ENCODE measurements at places on chromosomes 5 and 9. TPM values are rescaled to one million over a fixed set of nuclear protein-coding genes. Genes with fewer than 3 reads are reported as not detected.

Gene RASGEF1C
- 0.17 TPM for total RNA-seq

Gene PCDHB10
- 3.9 TPM for total RNA-seq

Gene CDH9
- total RNA-seq: not detected

GRCh38 chr9:109421026-109421970 lies 76.8 kb downstream of the PTPN3 start:
- DNase-seq: no peak

DNA sequence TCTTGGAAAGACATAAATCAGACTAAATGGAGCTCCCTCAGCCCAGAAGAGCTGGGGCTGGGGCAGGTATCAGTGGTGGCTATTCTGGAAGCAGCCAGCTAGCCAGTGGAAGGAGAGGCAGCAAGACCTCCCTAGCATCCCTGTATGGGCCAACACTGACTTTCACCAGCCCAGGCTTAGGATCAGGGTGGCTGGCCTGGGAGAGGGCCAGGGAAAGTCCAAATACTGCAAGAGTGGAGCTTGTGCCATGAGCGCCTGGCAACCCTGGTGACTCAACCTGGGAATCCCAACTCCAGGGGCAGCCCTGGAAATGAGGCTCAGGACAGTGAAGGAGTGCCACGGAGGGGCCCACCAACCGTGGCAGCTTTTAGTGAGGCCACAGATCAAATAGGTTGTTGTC lies 7.6 kb upstream of the IRF1 start:
- DNase-seq: peak; percentile 91

DNA sequence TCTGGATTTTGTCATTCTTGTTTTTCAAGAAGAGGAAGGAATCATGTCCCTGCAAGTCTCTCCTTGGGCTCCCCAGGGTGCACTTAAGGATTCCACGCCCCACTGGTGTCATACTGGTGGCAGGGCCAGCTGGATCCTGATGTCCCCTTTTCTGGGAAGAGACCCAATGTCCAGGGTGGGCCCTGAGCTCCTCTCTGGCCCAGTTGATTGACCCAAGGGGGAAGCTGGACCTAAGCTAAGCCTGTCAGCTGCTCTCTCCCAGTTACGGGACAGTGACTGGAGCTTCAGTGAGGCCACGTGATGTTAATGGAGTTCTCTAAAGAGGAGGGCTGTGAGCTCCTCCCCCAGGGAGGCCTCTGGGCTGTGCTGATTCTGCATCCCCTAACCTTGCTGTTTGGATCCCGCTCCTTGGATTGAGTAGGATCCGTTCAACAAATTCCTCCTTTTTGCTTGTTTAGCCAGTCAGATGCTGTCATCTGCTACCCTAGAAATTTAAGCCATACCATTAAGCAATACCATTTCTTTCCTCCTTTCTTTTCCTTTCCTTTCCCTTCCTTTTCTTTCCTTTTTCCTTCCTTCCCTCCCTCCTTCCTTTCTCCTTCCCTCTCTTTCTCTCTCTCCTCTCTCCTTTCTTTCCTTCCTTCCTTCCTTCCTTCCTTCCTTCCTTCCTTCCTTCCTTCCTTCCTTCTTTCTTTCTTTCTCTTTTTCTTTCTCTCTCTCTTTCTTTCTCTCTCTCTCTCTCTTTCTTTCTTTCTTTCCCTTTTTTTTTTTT lies 17.2 kb downstream of the NKX2-5 start:
- no peak for DNase-seq

Data from A172 (cell line).